Activated T-helper 1 cell treated with Interleukin-2 at 50 U/mL for 16 hours (primary cell): ENCODE measurements at places on chromosomes 11 and 22.

GRCh38 chr22:27919222-27919941 lies at the start of gene PITPNB:
PITPNB (minus strand) TSS chr22:27919256; CDS start chr22:27919191, 65 bp downstream.
- DNase-seq = peak; percentile 99

GRCh38 chr11:71465054-71465453 lies 12.1 kb downstream of the NADSYN1 start:
- no peak for DNase-seq

DNA sequence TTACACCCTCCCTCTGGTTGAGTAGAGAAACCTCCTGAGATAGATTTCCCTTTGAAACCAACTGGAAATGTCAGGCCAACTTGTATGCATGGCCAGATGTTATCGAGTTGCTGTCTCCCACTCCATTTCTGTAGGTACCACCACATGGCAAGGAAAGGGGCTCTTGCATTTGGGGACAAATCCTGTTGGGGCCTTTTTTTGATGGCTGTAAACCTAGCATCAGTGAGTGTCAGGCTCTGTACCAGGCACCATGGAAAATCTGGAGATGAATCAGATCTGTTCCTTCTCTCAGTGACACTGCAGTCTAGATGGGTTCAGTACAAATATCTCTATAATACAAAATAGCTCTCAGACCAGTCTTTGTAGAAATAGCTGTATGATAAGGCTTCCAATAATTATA lies 58.4 kb downstream of the TRAF6 start:
- no peak for DNase-seq

DNA sequence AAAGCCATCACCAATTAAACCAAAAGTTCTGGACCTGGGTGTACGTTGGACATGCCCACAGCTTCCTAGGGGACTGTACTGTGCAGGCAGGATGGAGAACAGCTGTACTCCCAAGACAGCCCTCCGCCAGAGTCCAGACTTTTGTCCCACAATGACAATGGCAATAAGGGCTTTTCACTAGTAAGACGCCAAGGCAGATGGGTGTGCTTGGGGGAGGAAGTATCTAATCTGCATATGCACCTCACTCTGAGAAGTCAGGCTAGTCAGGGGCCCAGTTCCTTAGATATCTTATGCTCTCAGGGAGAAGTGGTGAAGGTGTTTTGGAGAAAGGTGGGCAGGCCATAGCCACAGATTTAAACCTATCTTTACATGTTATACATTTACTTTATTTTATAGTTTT lies 85.1 kb upstream of the USP47 start:
- DNase-seq = no peak

DNA sequence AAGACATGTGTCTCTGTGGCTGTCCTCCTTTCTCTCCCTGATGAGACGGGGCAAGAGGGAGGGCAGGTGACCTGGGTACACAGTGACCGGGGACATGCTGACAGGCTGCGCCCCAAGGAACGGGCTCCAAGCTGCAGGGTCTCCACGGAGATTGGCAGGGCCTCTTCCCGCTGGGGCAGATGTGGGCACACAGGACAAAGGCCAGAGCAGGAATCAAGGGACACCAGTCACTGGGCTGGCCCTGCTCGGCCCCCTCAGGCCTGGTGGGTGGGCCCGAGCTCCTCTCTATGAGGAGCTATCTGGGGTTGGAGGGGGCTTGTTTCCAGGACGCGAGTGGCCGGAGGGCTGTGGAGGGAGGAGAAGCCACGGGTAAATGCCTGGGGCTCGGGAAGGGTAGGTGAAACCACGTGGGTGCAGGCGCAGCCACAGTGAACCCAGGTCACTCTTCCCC lies 11.2 kb downstream of the PNPLA5 start:
- DNase-seq = no peak

DNA sequence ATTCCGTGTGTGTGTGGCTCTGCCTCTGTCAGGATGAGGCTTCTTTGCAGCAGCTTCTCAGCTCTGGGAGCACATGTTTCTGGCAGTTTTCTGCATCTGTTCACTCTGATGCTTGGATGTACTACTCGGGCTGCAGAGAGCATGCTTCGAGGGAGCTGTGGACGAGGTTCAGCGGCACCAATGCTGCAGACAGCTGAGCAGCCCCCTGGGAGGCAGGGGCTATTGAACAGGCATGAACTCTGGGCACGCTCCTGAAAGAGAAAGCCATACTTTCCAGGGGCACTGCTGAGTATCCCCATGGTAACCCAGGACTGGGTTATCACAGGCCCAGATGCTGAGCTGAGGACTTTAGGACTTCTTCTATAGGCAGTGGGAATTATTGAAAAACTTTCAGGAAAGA lies 33.8 kb downstream of the ADAMTS8 start:
- DNase-seq = no peak

- no peak for DNase-seq
Observed at GRCh38 chr22:49394116-49394785, 433.4 kb downstream of the BRD1 start.

GRCh38 chr11:102596578-102596977 lies 28.6 kb downstream of the MMP20 start:
- DNase-seq = no peak

- no peak for DNase-seq
Observed at GRCh38 chr11:134466156-134466555, 54.1 kb upstream of the B3GAT1 start.

GRCh38 chr11:113103932-113104690 lies 142.9 kb downstream of the NCAM1 start:
- no peak for DNase-seq
